ENCODE measurements at places on chromosomes 7 and 10. TPM values are rescaled to one million over a fixed set of nuclear protein-coding genes. Genes with fewer than 3 reads are reported as not detected.

Gene UFSP1
- 3.3 TPM for total RNA-seq

DNA sequence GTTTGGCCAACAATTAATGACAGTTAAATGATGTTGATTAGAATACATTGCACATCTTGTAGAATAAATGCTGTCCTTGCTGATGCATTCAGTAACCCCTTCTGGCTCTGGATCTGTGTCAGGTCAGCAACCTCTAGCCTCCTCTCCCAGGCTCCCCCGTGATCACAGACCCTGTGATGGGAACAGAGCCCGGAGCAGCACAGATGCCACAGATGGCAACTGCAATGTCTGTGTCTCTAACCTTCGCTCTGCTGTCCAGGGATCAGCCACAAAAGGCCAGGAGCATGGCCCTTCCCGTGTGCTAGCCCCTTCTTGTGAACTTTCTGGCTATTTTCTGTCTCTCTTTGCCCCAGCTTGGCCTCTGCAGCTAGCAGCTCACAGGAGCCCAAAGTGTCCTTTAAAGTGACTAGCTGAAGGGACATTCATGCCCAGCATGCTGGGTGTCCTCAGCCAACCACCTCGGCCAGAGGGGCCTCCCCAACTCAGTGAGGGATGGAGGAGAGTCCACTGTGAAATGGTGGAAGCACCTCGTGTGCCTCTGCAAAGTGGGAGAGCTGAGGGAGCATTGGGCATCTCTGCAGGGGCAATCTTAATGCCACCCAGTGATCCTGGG lies 167.0 kb upstream of the TCERG1L start:
- no peak for DNase-seq

GRCh38 chr10:31774299-31774900 lies 154.2 kb downstream of the ARHGAP12 start:
- no peak for DNase-seq

DNA sequence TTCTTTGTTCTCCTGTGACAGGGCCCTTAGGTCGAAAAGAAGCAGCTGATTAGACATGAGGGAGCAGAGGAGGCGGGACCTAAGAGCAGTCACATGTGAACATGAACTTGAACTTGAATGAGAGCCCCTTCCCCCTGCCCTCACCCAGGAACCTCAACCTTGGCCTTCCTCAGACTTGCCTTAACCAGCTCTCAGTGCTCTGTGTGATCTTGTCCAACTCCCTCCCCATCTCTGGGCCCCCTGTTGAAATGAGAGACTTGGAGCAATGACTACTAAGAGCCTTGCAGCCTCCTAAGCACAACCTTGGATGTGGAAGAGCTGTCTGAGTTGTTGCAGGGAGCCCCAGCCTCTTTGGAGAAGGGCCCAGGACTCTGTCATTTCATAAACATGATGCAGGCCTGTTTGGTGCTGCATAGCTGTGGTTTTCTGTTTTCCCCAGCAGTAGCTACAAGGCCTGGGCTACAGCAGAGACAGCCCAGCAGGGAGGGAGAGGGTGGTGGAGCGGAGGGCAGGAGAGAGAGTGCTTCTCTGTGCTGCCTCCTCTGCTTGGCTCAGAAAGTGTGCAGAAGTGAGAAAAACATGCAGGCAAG lies 123.9 kb upstream of the ZMIZ1 start:
- DNase-seq = peak; percentile 97

Gene C1QL3
- 1.00 TPM for total RNA-seq

- DNase-seq = no peak
Observed at GRCh38 chr10:34789966-34790506, 25.1 kb downstream of the PARD3 start.

GRCh38 chr7:40923626-40924025 lies 779.3 kb downstream of the INHBA start:
- no peak for DNase-seq

Gene BUD31
- total RNA-seq = 176 TPM

GRCh38 chr10:123442901-123443300 lies 223.3 kb upstream of the GPR26 start:
- DNase-seq = no peak

Gene FBXO24
- total RNA-seq = 0.52 TPM

DNA sequence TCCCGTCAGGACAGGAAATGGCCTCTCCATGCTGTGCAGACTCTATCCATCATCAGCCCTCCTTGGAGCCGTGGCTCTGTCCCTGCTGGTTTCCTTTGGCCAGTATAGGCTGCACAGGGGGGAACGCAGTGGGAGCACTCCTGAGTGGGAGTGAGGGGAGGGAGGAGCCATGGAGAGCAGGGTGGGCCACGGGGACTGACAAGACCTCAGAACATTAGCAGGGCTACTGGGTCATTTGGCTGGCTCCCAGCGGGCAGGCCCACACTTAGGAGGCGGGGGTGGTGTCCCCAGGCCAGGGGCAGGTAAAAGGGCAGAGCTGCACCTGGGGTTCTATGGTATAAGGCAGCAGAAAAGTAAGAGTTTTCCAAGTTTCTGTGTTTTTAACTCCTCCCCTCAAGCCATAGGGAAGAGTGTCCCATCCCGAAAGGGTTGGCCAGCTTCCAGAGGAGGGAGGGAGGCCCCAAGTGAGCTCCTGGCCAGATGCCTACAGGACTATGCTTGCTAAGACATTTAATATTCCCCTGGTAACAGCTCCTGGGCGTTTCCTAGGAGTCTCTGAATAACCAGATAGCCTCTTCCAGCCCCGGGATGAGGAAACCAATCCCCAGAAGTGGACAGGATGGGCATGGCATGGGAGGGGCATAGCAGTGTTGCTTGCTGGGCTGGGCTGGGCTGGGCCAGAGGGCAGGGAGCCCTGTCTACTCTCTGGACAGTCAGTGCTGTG lies 5.5 kb upstream of the OPN4 start:
- peak; percentile 62 for DNase-seq

Gene SEM1
- total RNA-seq = 50.8 TPM

GRCh38 chr7:124497176-124497575 lies 268.4 kb downstream of the GPR37 start:
- DNase-seq = no peak

DNA sequence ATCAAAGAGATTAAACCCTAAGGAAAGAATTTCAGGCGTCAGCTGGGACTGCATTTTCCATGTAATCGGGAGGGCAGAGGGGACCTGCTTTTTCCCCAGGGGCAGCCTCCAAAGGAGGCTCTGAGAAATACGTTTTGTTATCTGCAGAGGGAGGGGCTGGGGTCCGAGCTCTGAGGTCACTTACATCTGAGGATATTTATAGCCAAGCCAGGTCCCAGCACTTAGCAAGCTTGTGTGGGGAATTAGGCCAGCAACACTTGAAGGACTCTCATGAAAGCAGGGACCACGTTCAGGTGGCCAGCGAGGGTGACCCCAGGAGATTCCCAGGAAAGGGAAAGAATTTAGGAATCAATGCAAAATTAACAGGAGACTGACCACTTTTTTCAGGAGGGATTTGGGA lies 20.6 kb upstream of the GDI2 start:
- DNase-seq = no peak

DNA sequence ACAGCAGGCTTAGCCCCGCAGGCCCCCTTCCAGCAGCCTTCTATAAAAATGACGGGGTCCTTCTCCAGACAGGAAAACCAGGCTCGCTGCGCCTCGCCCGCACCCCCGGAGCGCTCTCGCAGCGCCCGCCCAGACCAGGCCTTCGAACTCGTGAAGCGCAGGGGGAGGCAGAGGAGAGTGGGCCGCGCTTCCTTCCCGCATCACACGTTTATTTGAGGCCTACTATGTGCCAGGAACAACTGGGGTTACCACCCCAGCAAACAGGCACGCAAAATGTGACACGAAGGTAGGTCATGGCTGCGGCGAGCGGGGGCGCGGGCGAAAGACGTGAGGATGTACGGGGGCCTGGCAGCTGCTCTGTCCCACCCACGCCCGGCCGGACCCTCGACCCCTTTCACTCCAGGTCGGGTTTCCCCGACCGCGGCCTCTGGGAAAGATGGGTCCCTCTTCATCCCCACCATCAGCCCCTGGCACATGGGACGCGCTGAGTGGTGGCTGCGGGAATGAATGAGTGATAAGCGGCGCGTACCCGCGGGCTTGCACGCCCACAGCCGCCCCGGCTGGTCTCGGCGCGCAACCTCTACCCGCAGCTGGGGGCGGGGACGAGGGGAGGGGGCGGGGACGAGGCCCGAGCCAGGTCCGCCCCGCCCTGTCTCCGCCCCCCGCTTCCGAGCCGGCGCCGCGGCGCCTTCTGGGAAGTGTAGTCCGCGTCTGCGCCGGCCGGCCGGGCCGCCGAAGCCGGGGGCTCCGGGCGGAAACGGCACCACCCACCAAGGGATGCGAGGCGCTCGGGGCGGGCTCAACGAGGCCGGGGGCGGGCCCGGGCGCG lies 59.1 kb downstream of the ZNF467 start:
- peak; percentile 56 for DNase-seq

GRCh38 chr10:102116656-102117055 lies 3.5 kb downstream of the LDB1 start:
- DNase-seq = no peak

DNA sequence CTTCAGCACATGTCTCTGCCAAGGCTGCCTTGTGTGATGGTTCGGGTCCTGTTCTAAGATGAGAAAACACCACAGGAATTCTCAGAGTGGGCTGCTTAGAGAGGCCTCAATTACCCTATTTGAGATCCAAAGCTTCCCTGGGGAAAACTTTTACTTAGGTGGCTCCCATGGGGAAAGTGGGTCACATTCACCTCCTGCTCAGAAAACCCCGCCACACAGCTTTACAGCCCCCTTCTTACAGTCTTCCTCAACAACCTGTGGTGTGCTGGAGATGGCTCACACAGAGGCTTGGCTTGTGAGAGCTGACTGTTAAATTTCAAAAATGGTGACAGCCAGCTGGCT lies 36.6 kb upstream of the KCNIP2 start:
- no peak for DNase-seq

DNA sequence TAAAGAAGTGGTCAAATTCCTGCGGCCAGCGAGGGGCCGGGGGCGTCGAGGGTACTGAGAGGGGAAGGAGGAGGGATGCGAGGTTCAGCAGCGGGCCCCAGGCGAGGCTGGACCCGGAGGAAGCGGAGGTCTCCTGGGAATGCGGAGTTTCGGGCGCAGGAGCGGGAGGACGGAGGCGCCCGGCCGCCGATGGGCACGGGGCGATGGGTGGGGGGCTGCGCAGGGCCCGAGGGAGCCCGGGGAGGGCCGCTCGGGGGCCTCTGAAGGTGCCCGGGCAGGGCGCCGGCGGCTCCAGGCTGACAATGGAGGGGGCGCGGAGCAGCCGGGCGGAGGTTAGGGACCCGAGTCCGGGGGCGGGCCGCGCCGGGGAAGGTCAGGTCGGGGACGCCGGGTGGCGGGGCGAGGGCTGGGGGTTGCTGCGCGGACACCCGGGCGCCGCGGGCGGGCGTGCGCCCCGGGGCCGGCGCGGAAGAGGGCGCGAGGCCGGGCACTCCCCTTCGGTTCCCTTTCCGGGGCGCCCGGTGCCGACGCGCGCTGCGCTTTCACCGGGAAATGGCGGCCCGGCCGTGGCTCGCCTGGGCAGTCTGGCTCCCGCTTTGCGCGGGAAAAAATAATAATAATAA lies 683 bp downstream of the MACROH2A2 start:
- DNase-seq = no peak

GRCh38 chr7:18177815-18178660 lies 150.4 kb upstream of the PRPS1L1 start:
- peak; percentile 77 for DNase-seq

Gene GHITM
- total RNA-seq = 128 TPM

Gene ARMC3
- 0.23 TPM for total RNA-seq

- no peak for DNase-seq
Observed at GRCh38 chr10:97511711-97512440, 13.2 kb downstream of the UBTD1 start.

DNA sequence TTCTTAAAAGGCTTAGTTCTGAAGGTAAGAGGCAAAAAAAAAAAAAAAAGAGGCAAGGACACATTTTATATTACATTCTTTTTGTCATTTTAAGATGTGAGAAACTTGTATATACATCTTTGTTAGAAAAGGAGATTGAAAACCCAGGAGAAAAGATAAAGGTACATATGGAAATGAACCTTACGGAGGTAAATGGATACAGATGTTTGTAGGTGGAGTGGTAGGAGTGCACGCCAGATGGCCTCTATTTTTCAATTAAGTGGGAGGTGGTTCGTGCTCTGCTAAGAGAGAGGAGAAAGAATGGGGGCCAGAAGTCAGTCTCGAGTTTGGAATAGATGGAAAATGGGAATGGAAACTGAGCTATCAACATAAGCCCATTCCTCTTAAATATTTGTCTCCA lies 622.5 kb upstream of the GHITM start:
- DNase-seq = no peak

Gene GNGT1
- total RNA-seq = not detected

- no peak for DNase-seq
Observed at GRCh38 chr10:89738551-89739209, 37.3 kb downstream of the KIF20B start.

GRCh38 chr10:70480239-70480861 lies 1.8 kb downstream of the PALD1 start:
- DNase-seq = no peak

- peak; percentile 25 for DNase-seq
Observed at GRCh38 chr10:125840955-125841354, 17.6 kb downstream of the BCCIP start.

DNA sequence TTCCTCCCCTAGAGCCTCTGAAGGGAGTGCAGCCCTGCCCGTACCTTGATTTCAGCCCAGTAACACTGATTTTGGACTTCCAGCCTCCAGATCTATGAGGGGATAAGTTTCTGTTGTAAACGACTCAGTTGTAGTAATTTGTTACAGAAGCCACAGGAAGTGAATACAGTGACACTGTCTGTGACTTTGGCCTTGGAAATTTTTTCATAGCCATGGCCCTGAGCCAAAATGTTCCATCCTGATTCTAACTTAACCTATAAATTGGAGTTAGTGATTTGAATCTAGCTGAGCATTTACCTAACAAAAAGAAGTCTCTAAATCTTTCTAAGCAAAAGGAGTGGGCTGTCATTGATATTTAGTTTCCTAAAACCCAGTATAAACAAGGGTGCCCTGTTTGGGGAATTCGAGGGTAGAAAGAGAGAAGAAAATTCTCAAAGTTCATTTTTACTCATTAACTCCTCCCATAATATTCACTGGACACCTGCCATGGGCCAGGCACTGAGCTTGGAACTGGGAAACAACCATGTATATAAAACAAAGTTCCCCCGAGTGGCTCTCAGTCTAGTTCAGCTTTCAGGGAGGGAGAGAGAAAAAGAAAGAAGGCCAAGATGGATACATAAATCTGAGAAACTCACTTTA lies 162.3 kb downstream of the SKIDA1 start:
- no peak for DNase-seq

DNA sequence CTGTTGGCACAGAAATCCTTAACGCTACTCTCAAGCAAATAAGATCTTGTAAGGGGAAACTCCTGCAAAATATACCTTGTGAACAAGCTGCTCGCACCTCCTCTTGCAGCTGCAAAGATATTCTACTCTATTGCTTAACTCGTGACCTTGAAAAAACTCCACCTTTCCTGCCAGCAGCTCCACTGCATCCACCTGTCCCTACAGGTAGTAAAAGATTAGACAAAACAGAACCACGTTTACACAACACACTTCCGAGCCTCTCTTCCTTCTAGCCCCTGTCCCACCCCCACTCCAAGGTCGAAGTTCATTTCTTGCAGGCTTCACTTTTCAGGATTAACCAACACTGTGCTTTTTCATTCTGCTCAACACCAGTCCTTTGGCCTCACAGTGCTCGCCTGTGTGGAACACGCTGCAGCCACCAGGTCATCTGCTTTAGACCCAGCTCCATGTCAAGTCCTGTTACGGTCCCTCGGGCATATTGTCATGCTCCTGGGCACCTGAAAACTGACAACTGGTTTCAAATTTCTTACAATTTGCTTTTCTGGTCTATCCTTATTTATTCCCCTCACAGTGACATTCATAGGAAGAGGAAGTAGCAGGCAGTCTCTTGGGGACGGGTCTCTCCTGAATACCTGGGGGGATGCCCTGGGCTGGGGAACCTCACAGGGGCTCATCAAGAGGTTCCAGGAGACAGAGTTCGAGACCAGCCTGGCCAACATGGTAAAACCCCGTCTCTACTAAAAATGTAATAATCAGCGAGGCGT lies 165.8 kb upstream of the KLF14 start:
- DNase-seq = no peak

GRCh38 chr10:3516234-3516922 lies 268.6 kb downstream of the KLF6 start:
- no peak for DNase-seq
